HepG2 (cell line): ENCODE measurements at places on chromosomes 7 and 10.

- DNase-seq: no peak
Measured at GRCh38 chr10:106252541-106252940, 912.0 kb downstream of the SORCS1 start.

- DNase-seq: no peak
Measured at GRCh38 chr7:39971924-39972323, 21.9 kb downstream of the CDK13 start.

- DNase-seq: no peak
Measured at GRCh38 chr10:98364432-98365102, 50.4 kb downstream of the PYROXD2 start.

GRCh38 chr7:6306471-6306870 lies 34.0 kb upstream of the CYTH3 start:
- DNase-seq: peak; percentile 72

- DNase-seq: no peak
Measured at GRCh38 chr10:6751363-6751762, 171.3 kb upstream of the PRKCQ start.

DNA sequence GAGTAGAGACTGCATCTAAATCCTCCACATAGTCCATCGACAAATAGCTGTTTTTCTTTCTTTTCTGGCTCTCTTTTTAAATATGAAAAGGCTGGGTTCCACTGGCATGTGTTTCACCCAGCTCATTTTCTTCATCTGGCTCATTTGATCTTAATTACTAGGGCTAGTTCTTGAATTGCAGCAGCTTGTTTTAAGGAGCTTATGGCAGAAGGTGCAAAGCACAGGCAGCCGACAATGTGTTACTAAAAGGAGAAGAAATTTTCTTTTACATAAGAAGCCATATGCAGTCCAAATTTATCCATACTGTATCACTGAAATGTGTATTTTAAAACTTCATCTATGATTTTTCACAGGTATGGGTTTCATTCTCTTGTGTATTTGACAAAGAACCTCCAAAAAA lies 205.6 kb upstream of the PTER start:
- no peak for DNase-seq

DNA sequence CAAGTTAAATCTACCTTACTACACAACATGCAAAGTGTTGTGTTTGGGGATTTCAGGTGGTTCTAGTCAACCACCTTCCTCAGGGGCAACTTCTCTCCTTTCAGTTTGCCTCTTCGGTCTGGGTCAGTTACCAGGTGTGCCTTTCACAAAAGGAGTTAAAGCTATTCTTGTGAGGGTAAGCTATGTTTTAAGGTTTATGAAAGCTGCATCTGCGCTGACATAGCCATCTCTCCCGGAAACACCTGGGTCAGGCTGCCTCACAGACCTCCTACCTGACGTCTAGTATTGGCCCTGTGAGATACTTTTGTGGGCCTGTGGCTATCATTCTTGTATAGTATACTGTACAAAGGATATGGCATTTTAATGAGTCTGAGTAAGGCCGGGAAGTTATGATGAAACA lies 67.7 kb upstream of the ITGA8 start:
- no peak for DNase-seq

DNA sequence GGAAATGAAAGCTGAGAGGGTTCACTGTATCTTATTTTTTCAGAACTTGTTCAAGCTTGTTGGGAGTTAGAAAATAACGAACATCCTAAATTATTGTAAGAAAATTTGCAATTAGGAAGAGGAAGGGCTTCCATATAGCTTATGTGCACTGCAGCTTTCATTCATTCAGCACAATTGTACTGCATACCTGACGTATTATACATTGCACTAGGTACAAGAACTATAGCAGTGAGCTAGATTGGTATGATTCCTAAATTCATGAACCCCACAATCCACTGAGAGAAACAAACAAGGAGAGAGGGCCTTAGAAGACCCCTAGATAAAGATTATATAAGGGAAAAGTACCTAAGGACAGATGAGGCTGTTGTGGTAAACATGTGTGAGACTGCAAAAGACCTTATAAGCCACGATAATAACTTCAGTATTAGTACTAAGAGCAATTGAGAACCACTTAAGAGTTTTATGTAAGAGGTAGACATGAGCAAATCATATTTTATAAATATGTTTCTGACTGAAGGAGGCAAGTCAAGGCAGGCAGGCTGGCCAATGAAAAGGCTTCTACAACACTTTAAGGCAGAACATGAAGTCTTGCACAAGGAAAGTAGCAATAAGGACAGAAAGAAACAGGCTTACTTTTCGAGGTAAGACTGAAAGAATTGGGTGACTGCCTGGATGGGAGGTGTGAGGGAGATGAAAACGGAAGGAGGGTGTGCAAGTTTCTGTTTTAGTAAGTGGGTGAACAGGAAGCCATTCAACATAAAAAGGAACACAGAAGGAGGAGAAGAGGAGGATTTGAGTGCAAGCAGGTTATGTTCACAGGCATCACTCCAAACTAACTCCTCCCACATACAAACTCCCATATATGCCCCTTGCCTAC lies 77.9 kb upstream of the LRRN3 start:
- no peak for DNase-seq

DNA sequence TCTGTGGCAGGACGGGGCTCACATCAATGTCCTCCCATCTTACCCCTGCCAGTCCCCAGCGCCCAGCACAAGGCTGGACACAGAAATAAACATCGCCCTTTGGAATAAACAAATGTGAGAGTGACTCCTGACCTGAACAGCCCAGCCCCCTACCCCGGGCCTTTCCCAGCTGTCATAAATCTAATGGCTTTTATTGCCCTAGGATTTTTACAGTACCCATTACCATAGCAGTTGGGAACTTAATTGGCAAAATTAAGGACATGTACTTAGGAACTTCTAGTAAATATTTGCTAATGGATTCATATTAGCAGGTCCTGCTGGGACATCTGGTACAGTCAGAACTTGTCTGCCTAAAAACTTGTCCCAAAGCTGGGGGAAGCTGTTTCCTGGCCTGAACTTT lies 76.6 kb downstream of the GLRX3 start:
- DNase-seq: no peak

DNA sequence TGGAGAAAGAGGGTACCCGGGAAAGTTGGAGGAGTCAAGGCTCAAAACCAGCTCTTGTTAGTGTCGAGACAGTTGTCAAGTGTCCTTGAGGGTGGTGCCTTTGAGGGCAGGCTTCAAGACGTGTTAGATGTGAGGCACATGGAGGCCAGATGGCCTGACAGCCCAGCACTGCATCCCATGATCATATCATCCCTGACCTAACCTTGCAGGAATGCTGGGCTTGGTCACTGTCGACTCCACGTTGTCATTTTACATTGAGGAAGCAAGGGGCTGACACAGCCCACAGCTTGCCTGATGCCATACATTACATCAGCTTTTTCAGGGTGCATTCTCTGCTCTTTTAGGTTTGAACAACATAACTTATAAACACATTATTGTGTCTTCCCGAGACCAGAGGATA lies 114.1 kb downstream of the ABCA13 start:
- DNase-seq: no peak

- DNase-seq: no peak
Measured at GRCh38 chr7:26332698-26333097, 41.0 kb downstream of the SNX10 start.

DNA sequence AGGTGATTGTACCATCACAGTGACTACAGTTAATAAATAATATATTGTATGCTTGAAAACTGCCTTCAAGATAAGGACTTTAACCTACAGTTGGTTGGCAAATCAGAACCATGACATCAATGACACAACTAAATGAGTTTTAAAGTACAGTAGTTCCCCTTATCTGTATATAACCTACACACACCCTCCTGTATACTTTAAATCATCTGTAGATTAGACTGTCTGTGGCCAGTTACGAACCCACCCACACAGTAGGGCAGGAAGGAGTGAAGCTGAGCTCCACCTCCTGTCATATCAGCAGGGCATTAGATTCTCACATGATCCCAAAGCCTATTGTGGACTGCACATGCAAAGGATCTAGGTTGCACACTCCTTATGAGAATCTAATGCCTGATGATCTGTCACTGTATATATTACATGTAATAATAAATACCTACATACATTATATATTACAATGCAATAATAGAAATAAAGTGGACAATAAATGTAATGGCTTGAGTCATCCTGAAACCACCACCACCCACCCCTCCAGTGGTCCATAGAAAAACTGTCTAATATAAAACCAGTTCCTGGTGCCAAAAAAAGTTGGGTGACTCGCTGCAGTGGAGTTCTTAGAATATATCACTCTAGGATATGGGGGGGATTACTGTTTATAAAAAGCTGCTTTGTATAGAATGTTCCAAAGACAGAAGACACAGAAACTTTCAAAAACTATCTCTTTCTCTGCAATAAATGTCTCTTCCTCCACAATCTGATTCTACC lies 5.6 kb downstream of the TPK1 start:
- DNase-seq: no peak

- no peak for DNase-seq
Measured at GRCh38 chr10:126917975-126918908, 13.0 kb downstream of the DOCK1 start.

DNA sequence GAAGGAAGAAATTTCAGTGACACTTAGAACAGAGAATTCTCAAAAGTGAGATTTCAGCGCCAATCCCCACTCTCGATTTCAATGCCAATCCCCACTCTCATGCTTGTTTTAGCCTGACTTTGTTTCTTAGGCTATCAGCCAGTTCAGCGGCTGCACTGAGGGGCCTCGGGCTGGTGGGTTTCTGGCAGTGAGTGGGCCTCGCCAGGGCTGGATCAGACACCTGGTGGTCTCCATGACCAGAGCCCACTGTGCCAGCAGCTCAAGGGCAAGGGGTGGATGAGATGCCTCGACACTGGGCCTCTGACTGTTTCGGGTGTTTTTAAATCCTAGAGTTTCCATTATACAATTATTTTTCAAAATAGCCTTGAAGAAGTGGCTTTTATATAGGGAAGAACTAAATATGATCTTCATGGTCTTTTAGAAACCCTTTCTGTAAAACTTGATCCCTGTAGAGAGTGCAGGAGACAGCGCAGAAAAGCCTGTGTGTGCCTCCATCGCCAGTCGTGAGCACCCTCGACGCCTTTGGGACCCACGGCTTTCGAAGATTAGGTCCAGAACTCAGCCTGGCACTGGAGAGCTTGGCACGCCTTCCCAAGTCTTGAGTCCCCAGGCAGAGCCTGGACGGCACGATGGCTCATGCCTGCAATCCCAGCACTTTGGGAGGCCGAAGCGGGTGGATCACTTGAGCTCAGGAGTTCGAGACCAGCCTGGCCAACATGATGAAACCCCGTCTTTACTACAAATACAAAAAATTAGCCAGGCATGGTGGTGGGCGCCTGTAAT lies 76.2 kb downstream of the INPP5A start:
- no peak for DNase-seq

DNA sequence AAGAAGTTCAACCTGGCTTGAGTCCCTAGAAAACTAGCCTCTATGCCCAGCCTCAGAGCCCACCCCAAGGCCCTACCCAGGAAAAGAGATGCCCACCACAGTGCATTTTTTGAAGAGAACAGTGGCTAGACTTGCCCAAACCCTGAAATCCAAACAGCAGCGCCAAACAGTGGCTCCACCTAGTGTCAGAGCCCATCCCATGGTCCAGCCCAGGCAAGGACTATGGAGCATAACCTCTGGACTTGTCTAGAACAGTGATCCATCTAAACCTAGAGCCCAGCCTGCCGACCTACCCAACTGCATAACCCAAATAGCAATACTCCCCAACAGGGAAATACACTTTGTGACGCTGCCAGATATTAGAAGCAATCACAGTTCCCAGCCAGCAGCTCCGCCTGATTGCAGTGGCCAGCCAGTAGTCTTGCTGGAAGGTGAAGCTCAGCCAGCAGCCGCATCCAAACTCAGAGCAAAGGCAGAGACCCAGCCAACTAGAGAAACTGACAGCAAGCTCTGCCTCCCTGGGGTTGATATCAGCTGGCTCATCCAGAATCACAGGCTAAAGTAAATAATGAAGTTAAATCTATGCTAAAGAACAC lies 44.5 kb downstream of the HBP1 start:
- no peak for DNase-seq

DNA sequence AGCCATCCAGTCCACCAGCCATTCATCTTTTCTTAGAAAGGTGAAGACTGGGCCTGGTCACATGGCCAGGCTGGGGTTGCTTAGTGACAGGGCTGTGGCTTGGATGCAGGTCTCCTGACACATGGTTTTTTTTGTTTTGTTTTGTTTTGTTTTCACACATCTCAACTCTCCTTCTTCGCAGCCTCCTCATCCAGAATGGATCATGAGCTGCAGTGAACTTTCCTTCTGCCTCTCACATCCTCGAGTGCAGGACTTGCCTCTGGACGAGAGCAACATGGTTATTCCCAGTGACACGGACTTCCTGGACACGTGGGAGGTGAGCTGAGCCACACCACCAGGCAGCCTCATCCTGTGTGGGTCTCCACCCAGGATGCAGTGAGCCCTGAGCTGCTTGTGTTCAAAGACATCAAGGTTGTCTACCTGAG lies 9.5 kb downstream of the AKR1E2 start:
- DNase-seq: no peak

DNA sequence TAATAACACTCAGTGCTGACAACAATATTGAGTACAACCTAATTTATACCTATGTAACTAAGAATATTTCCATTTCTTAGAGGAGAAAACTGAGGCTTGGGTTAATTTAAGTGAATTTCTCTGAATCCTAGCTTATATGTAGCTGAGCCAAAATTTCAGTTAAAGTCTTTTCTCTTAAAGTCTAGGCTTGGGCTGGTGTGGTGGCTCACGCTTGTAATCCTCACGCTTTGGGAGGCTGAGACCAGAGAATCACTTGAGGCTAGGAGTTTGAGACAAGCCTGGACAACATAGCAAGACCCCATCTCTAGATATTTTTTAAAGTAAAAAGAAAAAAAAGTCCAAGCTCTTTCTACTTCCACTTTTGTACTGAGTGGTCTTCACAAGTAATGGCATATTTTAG lies 92.1 kb downstream of the CUL1 start:
- DNase-seq: no peak

GRCh38 chr10:127145173-127145572 lies 51.2 kb downstream of the INSYN2A start:
- no peak for DNase-seq

DNA sequence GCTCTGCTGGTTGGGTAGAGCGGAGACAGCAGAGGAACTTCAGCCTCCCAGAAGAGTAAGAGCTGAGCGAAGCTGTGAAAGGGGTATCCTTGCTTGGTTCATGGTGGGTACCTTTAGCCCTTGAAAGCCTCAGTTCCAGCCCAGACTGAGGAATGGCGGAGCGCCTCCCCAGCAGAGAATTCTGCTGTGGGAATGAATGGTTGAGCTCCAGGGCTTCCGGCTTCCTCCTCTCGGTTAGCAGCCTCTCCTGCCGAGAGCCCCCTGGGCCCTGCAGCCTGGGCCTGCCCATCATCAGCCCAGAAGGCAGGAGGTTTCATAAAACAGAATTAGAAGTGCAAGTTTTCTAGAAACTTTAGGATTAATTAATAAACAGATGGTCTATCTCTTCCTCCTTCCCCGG lies 79.9 kb upstream of the ANLN start:
- no peak for DNase-seq
